SK-N-MC (cell line): ENCODE measurements at places on chromosomes 7 and 10.

DNA sequence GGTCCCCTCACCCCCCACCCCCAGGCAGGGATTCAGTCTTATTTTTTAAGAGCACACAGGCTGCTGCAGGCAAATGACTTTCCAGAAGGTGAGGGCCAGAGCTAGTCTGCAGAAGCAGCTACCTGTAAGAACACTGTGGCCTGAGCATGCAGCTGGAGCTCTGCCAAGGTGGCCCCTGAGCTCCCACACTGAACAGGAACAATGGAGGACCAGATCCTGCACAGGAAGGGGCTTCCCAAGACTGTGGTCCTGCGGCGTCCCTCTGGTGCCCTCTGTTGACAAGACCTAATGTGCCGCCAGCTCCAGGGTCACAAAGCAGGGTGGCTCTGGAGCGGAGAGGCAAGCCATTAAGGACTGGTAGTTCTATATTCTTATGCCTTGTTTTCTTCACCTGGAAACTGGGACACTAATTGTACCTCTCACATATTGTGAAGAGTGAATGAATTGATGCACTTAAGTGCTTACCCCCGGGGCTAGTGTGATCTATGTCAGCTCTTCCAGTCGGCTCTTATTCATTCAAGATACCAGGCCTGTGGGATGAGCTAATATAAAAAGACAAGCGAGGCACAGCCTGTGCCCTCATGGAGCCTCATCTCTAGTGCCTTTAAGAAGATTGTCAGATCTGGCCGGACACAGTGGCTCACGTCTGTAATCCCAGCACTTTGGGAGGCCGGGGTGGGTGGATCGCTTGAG is 8.0 kb upstream of the BEND7 start:
- DNase-seq, result no peak

- DNase-seq, result no peak
Observed at GRCh38 chr7:2804227-2804763, 39.8 kb downstream of the GNA12 start.

- DNase-seq, result no peak
Observed at GRCh38 chr10:130243015-130243414, 106.8 kb downstream of the GLRX3 start.

- no peak for DNase-seq
Observed at GRCh38 chr7:138369797-138370196, 90.3 kb upstream of the TRIM24 start.

DNA sequence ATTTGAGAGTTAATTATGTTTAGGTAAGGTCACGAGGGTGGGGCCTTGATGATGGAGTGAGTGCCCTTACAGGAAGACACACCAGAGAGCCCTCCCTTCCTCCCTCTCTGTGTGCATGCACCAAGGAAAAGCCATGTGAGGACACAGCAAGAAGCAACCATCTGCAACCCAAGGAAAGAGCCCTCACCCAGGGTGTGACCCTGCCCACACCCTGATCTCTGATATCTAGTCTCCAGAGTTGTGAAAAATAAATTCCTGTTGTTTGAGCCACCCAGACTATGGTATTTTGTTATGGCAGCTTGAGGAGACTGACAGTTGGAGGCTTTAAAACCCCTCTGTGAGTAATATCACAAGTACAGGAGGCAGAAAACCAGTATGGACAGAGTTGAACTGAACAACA is 15.0 kb upstream of the MCM10 start:
- no peak for DNase-seq

- DNase-seq, result no peak
Observed at GRCh38 chr7:112140600-112140999, 65.6 kb downstream of the DOCK4 start.
